BJ (cell line): ENCODE measurements at places on chromosomes 2 and 18. TPM values are rescaled to one million over a fixed set of nuclear protein-coding genes. Genes with fewer than 3 reads are reported as not detected.
A peak's percentile ranks its signal among the peaks of the same experiment; 100 is the strongest.

Gene ABHD1
- 0.07 TPM in 1 of 2 replicates, not detected in the other for polyA plus RNA-seq

Gene SCN9A
- 19.4 and 38.8 TPM in 2 replicates for polyA plus RNA-seq

Gene ALPI
- not detected in 2 replicates for polyA plus RNA-seq

Gene TRAF3IP1
- polyA plus RNA-seq: 4.9 and 5.8 TPM in 2 replicates

Gene WDR54
- polyA plus RNA-seq: 26.0 and 42.9 TPM in 2 replicates

DNA sequence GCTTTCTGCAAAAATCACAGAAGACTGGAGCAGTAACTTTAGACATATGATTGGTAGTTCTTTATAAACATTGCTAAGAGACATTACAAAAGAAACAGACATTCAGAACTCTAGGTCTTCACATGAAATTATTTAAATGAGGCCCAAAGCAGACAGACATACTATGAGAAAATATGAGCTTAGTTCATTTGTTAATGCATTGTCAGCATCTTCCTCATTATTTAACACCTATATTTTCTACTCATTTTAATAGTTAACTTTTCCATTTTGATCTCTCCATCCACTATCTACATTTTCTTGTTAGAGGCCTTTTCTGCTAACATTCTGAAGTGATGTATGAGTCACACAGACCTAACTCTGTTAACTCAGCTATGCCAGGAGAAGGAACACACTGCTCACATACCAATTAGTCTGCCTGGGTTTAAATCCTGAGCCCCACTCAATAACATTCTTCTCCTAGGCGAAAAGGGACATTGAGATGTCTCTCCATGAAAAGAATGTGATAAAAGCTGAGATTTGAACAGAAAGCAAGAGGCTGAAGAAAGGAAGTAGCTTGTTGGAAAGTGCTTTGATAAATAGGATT lies 400.3 kb upstream of the PKDCC start:
- DNase-seq: no peak

- DNase-seq: no peak
These were observed 157.6 kb downstream of the HAUS1 start for GRCh38 chr18:46261799-46262198.

GRCh38 chr2:194002699-194003368 lies 1654.2 kb upstream of the SLC39A10 start:
- DNase-seq: no peak

DNA sequence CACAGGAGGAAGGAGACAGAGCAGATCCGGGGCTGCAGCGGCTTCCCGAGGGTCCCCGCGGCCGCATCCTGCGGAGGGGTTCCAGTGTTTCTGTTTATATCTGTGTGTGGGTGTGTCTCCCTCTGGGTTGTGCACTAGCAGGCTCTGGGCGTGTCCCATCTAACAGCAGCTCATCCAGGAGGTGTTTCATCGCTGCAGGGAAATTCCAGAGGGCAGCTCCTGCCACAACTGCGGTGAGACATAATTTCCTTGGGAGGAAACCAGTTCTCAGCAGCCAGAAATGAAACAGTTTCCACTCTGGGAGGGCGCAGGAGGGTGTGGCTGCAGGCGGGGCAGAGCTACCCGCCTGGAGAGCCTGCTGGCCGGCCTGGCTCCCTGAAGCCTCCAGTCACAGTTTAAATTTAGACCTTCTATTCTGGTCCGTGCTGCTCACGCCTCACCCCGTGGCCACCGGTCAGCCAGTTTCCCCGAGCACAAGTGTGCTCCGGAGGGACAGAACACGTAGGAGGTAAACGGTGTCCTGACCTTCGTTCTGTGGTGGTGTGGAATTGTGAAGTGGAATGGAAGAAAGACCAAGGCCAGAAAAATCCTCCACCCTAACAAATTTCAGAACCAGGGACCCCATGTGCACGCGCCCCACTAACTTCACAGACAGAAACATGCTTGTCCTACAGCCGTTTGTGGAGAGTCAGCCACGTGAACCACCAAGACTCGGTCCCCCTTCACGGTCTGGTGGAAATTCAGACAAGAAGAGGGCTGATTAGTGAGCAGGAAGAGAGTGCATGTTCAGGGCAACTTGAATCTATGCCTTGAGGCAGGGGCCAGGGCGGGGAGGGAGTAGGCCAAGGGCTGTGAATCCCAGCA lies 50.2 kb downstream of the TEX44 start:
- peak; percentile 95 for DNase-seq

DNA sequence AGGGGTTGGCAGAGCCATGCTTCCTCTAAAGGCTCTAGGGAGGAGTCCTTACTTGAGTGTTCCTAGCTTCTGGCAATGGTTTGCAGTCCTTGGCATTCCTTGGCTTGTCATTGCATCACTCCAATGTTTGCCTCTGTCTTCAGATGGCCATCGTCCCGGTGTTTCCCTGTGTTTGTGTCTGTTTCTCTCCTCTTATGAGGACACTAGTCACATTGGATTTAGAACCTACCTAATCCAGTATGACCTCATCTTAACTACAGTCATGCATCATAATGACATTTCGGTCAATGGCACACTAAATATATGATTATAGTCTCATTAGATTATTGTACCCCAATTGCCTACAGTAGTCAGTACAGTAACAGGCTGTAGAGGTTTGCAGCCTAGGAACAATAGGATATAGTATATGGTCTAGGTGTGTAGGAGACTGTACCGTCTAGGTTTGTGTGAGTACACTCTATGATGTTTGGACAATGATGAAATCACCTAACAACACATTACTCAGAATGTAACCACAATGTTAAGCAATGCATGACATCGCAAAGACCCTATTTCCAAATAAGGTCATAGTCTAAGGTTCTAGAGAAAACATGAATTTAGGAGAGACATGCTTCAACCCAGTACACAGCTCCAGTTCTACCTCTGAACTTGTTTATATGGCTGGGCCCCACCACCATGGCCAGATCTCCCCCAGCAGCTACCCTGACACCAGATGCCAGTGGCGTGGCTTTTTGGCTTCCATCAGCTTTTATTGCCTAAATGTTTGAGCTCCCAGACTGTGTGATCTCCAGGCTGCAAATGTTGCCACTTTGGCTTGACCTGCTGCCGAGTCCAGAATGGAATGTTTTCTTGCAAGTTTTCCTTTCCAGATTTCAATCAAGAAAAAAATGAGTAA lies 22.1 kb downstream of the SRD5A2 start:
- DNase-seq: peak; percentile 19

GRCh38 chr18:78612801-78613200 lies 366.8 kb upstream of the SALL3 start:
- DNase-seq: no peak

GRCh38 chr2:152067823-152068222 lies 31.0 kb downstream of the CACNB4 start:
- no peak for DNase-seq

DNA sequence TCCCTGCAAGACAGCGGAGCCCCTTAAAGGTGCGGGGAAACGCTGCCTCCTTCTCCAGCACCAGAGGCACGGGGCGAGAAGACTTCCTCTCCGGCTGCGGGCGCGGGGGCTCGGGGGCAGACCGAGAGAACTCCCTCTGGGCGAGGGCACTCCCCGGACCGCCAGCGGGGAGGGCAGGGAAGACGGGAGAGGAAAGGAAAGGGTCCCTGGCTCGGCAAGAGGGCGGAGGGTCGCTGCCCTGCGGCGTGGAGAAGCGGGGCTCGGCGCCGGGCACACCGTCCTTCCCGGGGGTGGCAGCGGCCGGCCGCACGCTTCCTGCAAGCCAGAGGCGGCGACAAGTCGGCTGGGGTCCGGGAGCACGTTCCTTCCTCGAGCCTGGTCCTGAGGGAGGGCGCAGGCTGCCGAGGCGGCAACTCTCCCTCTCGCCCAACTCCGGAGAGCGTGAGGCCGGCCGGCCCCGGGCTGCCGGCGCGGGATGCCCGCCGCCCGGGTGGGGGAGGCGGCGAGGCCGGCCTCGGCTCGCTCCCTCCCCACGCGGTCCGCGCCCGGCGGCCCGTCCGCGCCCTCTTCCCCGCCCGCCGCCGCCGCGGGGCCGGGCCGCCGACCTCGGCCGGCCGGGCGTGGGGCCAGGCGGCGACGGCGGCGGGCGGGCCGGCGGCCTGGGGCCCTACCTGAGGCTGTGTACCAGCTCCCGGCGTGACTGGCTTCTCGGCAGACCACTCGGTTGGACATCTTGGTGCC lies 1.1 kb downstream of the MEMO1 start:
- DNase-seq: no peak

GRCh38 chr2:181882246-181883020 lies 9.1 kb upstream of the ITPRID2 start:
- DNase-seq: no peak

- no peak for DNase-seq
These were observed 1.7 kb downstream of the EN1 start for GRCh38 chr2:118845522-118846441.

GRCh38 chr18:40673150-40673549 lies 1281.9 kb upstream of the PIK3C3 start:
- DNase-seq: no peak

DNA sequence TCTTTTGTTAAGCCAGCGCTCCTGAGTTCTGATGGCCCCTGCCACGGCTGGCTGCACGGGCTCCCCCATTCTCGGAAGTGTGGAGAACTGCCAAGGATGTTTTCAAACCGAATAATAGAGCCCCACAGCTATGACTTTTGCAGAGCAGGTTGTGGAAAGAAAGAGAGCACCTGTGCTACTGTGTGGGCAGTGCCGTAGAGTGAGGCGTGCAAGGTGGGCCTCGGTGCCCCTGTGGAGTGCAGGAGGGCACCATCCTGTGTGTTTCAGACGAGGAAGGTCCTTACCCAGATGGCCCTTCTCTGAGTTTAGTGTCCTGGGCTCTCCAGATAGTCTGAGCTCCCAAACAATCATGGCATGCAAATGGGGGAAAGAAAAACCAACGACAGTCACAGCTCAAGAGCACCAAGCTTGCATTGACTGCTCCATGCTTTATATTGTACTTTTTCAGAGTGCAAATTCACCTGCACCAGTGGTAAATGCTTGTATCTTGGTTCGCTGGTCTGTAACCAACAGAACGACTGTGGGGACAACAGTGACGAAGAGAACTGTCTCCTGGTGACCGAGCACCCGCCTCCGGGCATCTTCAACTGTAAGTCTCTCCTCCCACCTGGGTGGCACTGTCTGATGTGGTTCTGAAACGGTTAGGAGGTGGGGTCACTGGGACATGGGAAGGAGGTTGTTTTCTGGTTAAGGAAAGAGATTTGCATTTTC lies 219.4 kb downstream of the LDLRAD4 start:
- DNase-seq: no peak

DNA sequence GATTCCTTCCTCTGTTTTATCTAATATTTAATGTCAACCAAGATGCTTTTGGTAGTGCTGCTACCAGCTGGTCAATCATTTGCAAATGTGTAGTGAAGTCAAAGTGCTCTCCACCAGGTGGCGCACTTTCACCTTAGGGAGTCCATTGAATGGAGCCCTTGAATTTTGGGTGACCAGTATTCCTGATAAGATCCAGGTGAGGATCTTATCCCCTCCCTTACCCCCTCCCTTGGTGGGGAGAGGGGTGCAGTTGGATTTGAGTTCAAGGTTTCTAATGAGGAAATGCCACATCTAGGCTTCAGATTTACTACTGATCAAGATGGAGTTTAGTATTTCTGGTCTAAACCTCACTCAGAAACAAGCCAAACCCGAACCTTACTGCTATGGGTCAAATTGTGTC lies 12.0 kb upstream of the E2F6 start:
- peak; percentile 16 for DNase-seq

DNA sequence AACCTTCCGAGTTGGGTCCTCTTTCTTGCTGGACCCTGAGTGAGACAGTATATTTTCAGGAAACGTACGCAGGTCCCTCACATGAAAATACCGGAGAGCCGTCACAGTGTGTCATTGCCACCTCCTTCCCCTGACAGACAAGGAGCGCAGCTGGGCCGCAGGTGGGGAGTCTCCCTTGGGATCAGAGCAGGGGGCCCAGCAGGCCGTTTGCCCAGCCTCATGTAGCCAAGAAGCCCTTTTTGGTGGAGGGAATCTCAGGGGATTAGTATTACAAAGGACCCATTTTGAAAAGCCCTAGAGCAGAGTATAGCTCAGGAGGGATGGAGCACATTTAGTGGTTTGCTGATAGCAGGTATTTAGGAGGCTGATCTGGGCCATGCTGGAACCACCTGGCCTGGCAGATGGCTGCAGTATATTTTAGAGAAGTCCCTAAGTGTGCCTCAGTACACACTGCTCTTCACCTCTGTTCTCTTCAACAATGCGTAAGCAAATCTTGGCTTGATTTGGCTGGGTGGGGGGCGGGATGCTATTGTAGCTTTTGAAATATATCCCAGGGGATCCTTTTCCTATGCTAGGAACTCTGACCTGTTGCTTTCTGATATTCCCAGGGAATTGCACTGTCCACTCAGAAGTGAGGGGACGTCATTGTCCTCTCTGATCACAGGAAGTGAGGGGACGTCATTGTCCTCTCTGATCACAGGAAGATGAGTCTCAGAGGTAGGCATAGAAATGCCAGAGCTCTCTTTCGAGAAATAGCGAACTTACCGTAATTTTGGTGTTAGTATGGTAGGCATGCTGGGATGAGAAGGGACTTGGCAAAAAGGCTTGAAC lies 171.9 kb downstream of the HRH4 start:
- no peak for DNase-seq

GRCh38 chr2:24542269-24542872 lies 51.3 kb downstream of the NCOA1 start:
- no peak for DNase-seq

GRCh38 chr18:78857314-78858150 lies 122.1 kb upstream of the SALL3 start:
- DNase-seq: no peak

GRCh38 chr2:128425731-128426620 lies 107.3 kb upstream of the HS6ST1 start:
- no peak for DNase-seq

DNA sequence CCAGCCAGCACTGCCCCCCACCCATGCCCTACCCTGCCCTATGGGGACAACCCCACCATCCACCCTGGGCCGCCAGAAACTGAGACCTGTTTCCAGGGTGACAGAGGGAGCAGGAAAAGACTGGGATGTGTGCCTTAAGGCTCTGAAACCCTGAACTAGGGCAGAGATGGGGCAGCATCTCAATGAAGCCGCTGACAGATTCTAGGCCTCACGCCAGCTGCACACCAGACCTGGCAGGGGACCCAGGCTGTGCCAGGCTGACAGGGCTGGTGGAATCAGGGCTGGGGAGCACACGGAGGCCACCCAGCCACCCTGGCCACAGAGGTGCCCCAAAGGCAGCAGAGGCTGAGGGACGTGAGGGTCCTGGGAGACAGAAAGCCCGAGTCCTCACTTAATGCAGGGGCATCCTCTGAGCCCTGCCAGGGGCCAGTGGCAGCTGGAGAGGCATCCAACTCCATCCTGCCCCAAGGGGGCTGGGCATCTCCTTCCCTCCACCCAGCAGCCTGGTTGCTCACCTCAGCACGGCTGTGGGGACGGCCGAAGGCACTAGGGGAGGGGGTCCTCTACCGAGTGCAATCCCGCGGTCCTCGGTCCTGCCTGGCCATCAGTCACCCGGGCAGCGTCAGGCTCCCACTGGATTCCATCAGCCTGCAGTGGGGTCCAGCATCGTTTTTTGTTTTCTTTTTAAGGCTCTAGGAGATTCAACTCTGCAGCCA lies 169.2 kb downstream of the ZFP36L2 start:
- DNase-seq: no peak

- DNase-seq: peak; percentile 67
These were observed 231.7 kb downstream of the MTX2 start for GRCh38 chr2:176500901-176501300.

GRCh38 chr2:158733430-158733755 lies 61.7 kb upstream of the DAPL1 start:
- DNase-seq: no peak
